ENCODE measurements at places on chromosomes 7 and 10.
A peak's percentile ranks its signal among the peaks of the same experiment; 100 is the strongest.

- DNase-seq, result peak; percentile 47
These were observed 9.1 kb upstream of the TMEM236 start for GRCh38 chr10:17742918-17743317.

DNA sequence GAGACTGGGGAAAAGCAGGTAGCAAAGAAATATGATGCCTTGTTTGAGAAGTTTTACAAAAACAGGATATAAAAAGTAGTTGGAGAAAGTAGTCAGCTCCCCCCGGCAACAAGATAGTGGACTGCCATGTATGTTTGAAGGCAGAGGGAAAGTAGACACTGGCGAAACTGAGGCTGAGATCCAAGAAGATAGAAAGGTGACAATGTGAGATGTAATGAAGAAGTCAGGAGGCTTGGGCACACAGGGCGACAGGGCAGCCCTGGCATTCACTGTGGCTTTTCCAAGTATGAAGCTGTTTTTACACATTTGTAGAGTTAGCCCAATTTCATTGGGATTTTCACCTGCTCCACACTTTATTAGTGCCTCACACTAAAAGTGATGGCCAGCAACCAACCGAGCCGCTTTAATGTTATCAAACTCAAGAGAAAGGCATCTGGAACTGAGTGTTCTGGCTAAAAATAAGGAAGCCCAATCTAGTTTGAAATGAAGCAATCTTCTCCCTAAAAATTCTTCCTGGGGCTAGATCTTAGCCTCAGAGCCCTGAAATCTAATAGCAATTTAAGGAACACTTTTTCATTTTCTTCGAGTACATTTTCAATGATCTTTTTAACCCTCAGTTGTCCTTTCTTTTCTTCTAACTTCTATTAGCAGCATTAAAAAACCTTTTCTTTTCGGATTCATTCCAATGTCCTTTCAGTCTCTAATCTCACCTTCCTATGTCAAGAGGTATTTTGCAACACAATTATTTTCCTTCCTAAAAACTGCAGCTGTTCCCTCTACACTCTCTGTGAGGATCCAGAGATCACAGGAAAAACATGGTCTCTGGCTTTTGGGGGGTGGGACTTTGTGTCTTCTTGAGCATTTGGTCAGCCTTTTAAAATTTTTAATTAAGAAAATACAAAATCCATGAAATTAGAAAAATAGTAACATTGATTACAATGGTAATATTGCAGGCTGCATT, 108.0 kb downstream of the RNLS start:
- DNase-seq, result no peak

DNA sequence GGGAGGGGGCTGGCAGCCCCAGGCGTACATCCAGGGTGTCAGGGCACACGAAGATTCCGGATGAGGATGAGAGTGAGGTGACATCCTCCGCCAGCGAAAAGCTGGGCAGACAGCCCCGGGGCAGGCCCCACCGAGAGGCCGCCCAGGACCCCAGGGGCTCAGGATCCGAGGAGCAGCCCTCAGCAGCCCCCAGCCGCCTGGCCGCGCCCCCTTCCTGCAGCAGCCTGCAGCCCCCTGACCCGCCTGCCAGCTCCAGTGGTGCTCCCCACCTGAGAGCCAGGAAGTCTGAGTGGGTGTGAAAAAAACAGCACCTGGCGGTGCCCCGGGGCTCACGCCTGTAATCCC, 3.2 kb downstream of the GJD4 start:
- DNase-seq, result no peak

GRCh38 chr7:67659091-67659490, 662.5 kb downstream of the TYW1 start:
- no peak for DNase-seq

DNA sequence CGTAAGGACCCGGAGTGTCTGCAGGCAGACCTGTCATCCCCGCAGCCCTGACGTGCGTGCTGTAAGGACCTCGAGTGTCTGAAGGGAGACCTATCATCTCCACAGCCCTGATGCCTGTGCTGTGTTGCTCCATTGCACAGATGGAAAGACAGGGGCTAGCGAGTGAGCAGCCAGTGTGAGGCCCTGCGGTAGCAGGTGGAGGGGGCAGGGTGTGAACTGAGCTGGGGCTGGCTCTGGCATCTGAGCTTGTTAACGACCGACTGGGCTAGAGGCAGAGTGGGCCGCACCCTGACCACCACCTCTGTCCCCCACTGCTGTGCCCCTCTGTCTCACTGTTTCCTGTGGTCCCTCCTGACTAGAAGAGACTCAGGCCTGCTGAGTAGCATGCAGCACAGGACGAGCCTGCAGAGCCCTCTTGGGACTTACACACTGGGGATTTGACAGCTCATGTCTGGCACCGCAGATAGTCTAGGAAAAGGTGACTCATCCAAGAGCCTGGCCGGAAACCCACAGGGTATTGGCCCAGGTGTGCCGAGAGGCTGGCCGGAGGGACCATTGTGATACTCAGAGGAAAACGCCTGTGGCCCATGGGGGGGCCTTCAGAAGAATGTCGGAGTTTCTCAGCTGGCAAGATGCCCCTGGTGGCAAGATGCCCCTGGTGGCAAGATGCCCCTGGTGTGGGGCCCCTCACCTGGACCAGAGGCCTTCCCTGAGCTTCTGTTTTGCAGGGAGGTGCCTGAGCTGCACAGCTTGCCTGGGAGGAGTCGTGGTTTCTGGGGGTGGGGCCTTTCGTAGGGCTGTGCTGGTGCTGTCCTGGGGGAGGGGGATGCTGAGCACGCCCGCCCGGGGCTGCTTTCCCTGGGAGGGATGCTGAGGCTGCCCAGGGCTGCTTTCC, 34.3 kb downstream of the INPP5A start:
- peak; percentile 15 for DNase-seq

DNA sequence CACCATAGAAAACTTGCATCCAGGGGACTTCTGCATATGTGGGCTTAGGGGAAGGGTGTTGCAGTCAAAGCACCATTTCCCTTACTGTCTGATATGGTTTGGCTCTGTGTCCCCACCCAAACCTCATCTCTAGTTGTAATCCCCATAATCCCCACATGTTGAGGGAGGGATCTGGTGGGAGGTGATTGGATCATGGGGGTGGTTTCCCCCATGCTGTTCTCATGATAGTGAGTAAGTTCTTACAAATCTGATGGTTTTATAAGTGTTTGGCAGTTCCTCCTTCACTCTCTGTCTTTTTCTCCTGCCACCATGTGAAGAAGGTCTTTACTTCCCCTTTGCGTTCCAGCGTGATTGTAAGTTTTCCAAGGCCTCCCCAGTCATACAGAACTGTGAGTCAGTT, 177.4 kb downstream of the ADK start:
- DNase-seq, result no peak

- no peak for DNase-seq
These were observed 33.5 kb downstream of the WDR86 start for GRCh38 chr7:151376218-151376902.

GRCh38 chr7:35617041-35617440, 77.9 kb downstream of the HERPUD2 start:
- DNase-seq, result no peak

- no peak for DNase-seq
These were observed 352.6 kb downstream of the GPR37 start for GRCh38 chr7:124413029-124413428.
